ENCODE measurements at places on chromosomes 12 and 14.

GRCh38 chr12:2283916-2284315 is 231.1 kb downstream of the CACNA1C start:
- no peak for DNase-seq

DNA sequence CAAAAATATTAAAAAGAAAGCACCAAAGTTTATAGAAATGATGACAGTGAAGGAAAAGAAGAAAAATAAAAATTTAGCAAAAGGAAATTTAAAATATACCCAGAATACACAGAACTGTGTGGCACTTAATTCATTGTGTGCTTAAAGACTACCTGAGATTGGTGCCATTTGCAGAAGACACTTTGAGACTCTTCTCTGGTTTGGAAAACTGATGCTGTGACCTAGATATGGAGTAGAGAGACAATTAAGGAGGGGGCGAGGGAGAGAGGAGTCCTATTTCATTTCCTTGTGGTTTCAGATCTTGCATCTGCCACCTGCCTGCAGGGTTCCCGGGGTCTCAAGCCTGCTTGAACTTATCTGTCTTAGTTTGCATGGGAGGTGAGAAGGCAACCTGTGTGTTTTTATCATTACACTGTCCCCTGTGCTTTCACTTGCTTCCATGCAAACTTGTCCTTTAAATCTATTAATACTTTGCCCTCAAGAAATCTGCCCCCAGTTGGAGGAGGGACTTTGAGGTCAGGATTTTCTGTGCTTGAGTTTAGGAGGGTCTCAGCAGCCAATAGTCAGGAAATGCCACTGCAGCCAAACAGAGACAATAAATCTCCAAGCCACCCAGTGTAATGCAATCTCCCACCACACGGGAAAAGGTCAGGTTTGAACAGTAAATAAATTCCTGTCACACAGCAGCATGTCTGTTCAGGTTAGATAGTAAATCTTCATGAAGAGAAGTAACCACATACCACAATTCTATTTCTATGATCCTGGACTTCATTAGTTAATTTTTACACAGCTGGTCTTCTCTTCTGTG is 119.4 kb downstream of the CAND1 start:
- DNase-seq: no peak

- DNase-seq: no peak
These were observed 172.3 kb upstream of the ATXN7L3B start for GRCh38 chr12:74365178-74365964.

DNA sequence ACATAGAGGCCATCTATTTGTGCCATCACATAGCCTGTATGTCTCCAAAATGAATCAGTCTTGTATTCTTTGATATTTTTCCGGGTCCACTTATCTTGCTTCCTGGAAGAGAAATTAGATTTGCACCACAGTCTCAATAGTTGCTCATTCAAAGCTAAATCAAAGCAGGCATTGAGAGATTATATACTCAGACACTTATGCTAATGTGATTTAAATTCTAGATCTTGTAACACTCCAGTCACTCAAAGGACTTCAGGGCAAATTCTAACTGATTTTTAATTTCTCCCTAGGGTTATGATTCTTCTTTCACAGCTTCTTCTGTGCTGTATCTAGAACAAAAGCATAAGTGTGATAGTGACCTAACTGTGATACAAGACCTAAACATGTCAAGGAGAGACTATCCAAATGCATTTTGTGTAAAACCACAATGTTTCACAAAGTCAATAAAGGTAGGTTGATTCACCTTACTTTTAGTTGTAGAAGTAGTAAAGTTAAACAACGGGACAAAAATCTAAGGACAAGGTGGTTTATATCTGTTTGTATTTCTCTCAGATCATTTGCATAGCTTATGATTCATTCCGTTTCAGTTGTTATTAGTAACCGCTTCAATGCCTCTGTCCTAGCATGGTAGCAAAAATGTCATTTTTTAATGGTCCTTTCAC is 26.8 kb downstream of the PLBD1 start:
- DNase-seq: no peak

- DNase-seq: no peak
These were observed 858 bp upstream of the FRMD6 start for GRCh38 chr14:51650716-51651387.

GRCh38 chr12:90953956-90954421 is 987 bp downstream of the CCER1 start:
- no peak for DNase-seq

Data from stimulated activated CD8-positive, alpha-beta memory T cell treated with anti-CD3 and anti-CD28 coated beads, Interleukin-12 subunit alpha, Interleukin-12 subunit beta, amount 100 ng/mL, for 1 hour (primary cell).